ENCODE measurements at places on chromosomes 13 and 19. TPM values are rescaled to one million over a fixed set of nuclear protein-coding genes. Genes with fewer than 3 reads are reported as not detected.

DNA sequence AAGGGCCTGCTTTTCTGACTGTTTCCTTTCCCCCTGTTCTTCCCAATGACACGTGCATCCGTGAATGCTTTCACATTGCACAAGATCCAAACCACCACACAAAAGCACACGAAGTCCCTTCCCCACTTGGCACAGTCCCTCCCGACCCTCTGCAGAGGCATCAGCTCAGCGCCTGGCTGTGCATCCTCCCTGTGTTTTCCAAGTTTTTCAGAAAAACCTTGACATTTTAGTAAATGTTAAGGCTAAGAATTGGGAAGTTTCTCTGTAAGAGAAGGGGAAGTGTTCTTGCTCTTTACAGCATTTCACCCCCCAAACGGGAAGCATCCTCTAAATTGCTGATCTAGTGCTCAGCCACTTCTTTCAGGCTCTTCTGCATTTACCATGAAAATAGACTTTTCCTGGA lies 94.5 kb upstream of the TM9SF2 start:
- no peak for DNase-seq

- DNase-seq = no peak
These were observed 23.2 kb downstream of the C3 start for GRCh38 chr19:6697291-6697690.

DNA sequence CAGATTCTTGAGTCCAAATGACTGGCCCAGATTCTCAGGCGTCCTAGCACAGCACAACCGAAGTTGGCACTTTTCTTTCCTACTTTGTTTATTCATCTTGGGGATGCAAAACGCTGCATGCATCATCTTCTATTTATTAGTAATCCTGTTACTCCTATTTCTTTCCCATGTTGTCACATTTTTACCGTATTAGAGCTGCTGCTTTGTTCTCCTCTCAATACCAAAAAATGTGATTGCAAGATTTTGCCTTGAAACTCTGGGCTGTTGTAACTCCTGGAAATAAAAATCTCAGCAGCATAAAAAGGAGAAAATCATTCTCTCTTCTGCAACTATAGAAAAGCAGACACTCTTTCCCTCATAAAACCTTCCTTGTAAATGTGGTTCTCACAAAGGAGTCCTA lies 12.9 kb upstream of the IGSF23 start:
- DNase-seq = no peak

DNA sequence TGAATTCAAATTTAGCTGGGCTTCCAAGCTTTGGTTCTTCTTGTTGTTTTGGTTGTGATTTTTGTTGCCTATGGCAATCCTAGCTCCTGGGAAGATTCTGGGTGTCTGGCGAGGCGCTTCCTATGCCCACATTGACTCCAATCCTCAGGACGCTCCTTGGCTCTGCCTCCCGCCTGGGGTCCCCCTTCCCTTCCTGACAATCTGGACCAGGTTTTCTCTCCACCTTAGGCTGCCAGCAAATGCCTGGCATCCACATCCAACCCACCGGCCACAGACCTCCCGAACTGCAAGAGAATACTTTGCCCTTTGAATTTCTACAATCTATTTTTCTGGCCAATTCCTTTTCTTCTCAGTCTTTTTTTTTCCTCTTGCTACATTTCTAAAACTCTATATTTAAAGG lies 186.9 kb upstream of the UBL3 start:
- no peak for DNase-seq

GRCh38 chr19:3403489-3404323 lies 37.3 kb downstream of the NFIC start:
- no peak for DNase-seq

- DNase-seq = no peak
These were observed 58.7 kb downstream of the IER2 start for GRCh38 chr19:13208672-13209483.

DNA sequence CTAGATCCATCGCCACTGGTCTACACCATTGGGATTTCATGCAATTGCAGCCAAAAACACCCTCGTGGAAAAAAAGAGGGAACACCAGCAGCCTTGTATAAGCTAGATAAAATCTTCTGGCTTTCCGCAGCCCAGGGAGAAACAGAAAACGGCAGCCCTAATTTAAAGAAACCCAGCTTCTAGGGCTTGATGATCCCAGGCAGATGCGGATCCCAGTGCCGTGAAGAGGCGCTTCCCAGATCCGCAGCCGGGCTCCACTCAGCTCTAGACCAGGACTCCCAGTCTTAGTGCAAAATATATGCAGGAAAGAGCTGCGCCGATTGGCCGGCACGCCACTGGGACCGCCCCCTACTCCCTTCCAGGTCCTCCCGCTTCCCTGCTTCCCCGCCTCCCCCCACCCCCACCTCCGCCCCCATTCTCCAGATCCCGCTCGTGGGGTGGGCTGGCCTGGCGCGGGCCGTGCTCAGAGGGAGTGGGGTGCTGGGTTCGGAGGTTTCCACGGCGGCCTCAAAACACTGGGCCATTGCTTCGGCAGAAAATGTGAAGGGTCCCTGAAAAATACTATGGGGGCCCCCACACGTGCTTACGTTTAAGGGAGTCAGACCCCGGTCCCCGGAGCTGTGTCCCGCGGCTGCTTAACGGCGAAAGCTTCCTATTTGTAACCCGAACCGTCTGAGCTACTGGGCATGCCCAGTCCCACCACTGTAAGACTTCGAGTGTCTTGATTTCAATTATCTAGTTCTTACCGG lies 63.1 kb downstream of the SERP2 start:
- peak; percentile 92 for DNase-seq

GRCh38 chr19:39217094-39217493 lies 13.0 kb upstream of the SYCN start:
- DNase-seq = no peak

DNA sequence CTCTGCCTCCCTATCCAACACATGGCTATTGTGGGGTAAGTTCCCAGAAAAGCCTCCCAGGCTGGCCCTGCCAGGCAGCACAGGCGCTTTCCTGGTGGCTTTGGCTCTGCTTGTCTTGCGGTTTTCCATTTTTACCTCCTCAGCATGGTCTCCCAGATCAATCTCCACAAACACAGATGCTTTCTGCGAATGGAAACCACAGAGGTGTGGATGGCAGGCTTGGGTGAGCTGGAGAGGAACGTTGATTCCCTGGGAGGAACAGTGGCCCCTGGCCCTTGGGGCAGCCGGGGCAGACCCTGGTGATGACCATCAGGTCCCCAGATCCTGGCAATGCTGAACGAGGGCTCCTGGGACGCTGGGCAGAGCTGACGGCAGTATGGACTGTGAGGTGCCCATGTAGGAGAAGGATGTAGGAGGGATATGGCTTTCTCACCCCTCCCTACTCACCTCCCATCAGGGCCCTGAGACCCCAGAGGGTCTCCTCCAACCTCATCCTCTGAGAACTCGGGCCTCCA lies 6.6 kb downstream of the C13orf46 start:
- no peak for DNase-seq

- DNase-seq = no peak
These were observed 60.5 kb upstream of the TPM4 start for GRCh38 chr19:16015805-16016173.

GRCh38 chr13:22836475-22836874 lies 344.3 kb upstream of the SGCG start:
- no peak for DNase-seq

- DNase-seq = no peak
These were observed 3.8 kb upstream of the ALOX5AP start for GRCh38 chr13:30731361-30732045.

DNA sequence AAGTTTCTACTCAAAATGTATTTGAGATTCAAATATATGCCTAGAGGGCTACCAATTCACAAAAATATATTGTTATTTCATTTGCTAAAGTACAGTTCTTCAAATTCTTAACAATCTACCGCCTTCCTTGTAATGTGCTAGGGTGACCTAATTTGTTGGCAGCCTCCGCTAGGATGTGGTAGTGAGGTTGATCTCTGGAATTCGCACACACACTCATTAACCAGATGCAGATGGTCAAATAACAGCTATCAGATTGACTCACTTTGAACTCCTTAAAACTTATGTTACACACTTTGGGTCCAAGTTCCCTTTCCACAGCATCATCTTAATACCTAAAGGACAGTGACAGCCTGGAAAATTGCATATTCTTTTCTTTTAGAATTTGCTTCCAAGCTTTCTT lies 367.3 kb downstream of the DCT start:
- no peak for DNase-seq

- peak; percentile 68 for DNase-seq
These were observed 9.4 kb downstream of the OCEL1 start for GRCh38 chr19:17235300-17235970.

GRCh38 chr13:98447130-98447529 lies 129.8 kb downstream of the STK24 start:
- DNase-seq = no peak

DNA sequence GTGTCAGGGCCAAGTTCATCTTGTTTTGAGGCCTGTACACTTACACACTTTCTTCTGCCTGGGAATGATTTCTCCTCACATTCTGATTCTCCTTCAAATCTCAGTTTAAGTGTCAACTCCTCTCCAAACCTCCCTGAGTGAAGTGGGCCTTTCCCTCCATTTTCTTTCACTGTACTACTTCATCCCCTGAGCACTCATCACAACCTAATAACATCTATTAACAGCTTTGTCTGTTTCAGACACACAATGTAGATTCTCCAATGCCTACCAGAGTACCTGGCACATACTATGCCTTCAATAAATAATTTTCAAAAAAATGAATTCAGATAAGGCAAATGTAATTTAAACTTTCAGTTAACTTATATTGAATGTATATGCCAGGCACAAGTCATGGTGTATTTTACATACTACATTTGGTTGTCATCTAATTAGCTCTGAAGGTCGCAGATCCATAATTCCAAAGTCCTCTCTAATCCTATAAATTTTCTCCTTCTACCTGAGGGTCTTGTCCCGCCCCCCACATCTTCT lies 357 bp upstream of the COG6 start:
- DNase-seq = no peak

GRCh38 chr13:47289567-47289966 lies 392.7 kb upstream of the HTR2A start:
- DNase-seq = no peak

DNA sequence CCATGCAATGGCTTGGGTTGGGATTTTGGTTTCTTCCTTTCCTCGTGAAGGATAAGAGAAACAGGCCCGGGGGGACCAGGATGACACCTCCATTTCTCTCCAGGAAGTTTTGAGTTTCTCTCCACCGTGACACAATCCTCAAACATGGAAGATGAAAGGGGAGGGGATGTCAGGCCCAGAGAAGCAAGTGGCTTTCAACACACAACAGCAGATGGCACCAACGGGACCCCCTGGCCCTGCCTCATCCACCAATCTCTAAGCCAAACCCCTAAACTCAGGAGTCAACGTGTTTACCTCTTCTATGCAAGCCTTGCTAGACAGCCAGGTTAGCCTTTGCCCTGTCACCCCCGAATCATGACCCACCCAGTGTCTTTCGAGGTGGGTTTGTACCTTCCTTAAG lies 24.1 kb downstream of the SPC24 start:
- DNase-seq = no peak

GRCh38 chr19:10797078-10797477 lies 38.9 kb downstream of the TMED1 start:
- DNase-seq = no peak

DNA sequence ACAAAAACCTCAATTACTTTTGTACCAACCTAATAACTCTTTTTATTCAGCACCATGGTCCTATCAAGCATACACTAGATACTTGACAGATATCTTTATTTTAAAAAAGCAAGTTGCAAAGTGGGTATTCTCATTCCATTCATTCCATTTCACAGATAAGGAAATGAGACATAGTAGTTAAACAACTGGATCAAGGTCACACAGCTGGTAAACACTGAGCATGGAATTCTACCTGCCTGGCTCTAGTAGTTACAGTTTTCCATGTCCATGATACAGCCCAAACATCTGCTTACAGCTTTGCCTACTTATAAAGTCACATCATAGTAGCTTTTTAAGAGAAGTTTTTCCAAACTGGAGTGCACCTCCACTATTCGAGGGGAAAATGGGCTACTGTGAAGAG lies 57.1 kb upstream of the SERTM1 start:
- no peak for DNase-seq

- no peak for DNase-seq
These were observed 24.5 kb downstream of the DIAPH3 start for GRCh38 chr13:60139272-60139671.

- no peak for DNase-seq
These were observed 3.7 kb downstream of the GADD45B start for GRCh38 chr19:2479556-2480194.

DNA sequence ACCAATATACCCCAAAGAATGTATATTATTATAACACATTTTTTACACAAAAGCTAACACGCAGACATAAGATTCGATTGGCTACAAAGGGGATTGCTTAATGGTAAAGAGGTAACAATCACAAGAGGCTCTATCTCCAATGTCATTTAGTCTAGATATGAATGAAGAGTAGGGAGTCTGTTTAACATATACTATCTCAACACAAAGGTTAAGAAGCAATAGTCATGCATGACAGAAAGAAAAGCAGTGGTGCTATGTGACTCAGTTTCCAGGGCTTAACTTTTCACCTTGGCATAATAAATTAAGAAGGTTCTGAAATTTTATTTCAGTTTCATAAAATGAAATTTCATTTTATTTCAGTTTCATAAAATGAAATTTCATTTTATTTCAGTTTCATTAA lies 33.3 kb downstream of the UFM1 start:
- no peak for DNase-seq

DNA sequence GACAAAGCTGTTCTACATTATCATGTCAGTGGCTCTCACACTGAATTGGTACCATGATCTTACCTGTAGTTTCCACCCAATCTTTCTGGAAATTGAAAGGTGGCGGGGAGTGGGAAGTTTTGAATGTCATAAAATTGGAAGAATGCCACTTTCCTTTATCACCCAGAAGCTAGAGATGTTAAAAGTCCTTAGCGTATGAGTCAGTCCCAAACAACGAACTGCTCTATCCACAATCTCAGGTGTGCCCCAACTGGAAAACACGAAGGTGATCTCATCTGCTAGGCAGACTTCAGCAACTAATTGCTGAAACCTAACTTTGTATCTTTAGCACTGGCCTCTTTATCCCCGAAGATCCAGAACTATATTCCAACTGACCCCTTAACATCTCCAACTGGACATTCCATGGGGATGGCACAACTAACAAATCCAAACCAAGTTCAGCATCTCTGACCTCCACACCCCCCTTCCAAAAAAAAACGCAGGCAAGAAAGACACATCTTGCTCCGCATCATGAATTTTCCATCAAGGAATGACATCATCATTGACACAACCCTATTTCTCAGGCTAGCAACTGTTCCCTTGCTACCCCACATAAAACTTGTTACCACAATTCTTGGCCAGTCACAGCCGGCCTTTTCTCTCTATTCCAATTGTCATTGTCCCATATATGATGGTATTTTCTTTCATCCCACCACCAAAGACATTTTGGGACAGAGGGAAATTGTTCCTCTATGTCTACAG lies 175.4 kb downstream of the KLF12 start:
- DNase-seq = no peak

- peak; percentile 50 for DNase-seq
These were observed 65.4 kb downstream of the GNG7 start for GRCh38 chr19:2636897-2637683.

- no peak for DNase-seq
These were observed 157.8 kb downstream of the TNFSF13B start for GRCh38 chr13:108427355-108427754.

SIAH3 gene
- 0.51 TPM for total RNA-seq

ZNF534 gene
- total RNA-seq = not detected

CGB8 gene
- 0.29 TPM for total RNA-seq

ZNF560 gene
- not detected for total RNA-seq

ZNF723 gene
- total RNA-seq = not detected

ZNF835 gene
- total RNA-seq = not detected

NKG7 gene
- total RNA-seq = not detected

ZNF444 gene
- 63.6 TPM for total RNA-seq

RNF113B gene
- not detected for total RNA-seq

NTN5 gene
- 7.3 TPM for total RNA-seq

PGLYRP2 gene
- total RNA-seq = not detected

TNFSF13B gene
- 1.6 TPM for total RNA-seq
